Chondrocyte (in vitro differentiated cells): ENCODE measurements at places on chromosomes 12 and 14. TPM values are rescaled to one million over a fixed set of nuclear protein-coding genes. Genes with fewer than 3 reads are reported as not detected.

Gene RTL1
- 0.02 TPM in 1 of 3 replicates, not detected in the others for total RNA-seq

Gene LGALS3
- total RNA-seq: 53.5 to 56.2 TPM (median 54.1 TPM) in 3 replicates

Gene RD3L
- total RNA-seq: not detected in 3 replicates

Gene B4GALNT3
- total RNA-seq: 2.9 to 6.1 TPM (median 3.5 TPM) in 3 replicates

Gene SLC17A8
- total RNA-seq: not detected in 3 replicates

Gene OR4N5
- total RNA-seq: not detected in 3 replicates

Gene ZNF84
- total RNA-seq: 32.0 to 42.0 TPM (median 33.2 TPM) in 3 replicates

Gene CCDC196
- not detected in 3 replicates for total RNA-seq

Gene MIP
- not detected in 3 replicates for total RNA-seq

Gene LRP1-AS
- total RNA-seq: not detected in 3 replicates

Gene GPX2
- total RNA-seq: not detected in 3 replicates

Gene LMNTD1
- total RNA-seq: 0.75 TPM in 1 of 3 replicates, not detected in the others

Gene IQSEC3
- 0.41 TPM in 1 of 3 replicates, not detected in the others for total RNA-seq

Gene NEDD1
- 18.0 to 22.8 TPM (median 19.9 TPM) in 3 replicates for total RNA-seq

Gene NGB
- not detected in 3 replicates for total RNA-seq

Gene RFX4
- not detected in 3 replicates for total RNA-seq

Gene SERPINA12
- not detected in 3 replicates for total RNA-seq

Gene SLC38A6
- total RNA-seq: 24.7 to 45.7 TPM (median 26.0 TPM) in 3 replicates

Gene TCL1A
- not detected in 3 replicates for total RNA-seq

Gene PTHLH
- 1.1 to 1.8 TPM (median 1.3 TPM) in 3 replicates for total RNA-seq

Gene GALNT9
- total RNA-seq: 0.15 to 0.29 TPM in 2 of 3 replicates, not detected in the other

Gene SART3
- total RNA-seq: 33.8 to 36.6 TPM (median 34.8 TPM) in 3 replicates

Gene PRICKLE1
- 30.3 to 62.8 TPM (median 32.0 TPM) in 3 replicates for total RNA-seq

Gene ARHGEF40
- 86.1 to 144 TPM (median 90.4 TPM) in 3 replicates for total RNA-seq

Gene PLEKHG7
- not detected in 3 replicates for total RNA-seq

Gene OR6C2
- not detected in 3 replicates for total RNA-seq

Gene C12orf60
- total RNA-seq: 0.82 to 1.0 TPM (median 0.92 TPM) in 3 replicates

Gene PLA2G1B
- total RNA-seq: 0.42 to 1.1 TPM in 2 of 3 replicates, not detected in the other

Gene DAO
- not detected in 3 replicates for total RNA-seq

Gene MYO1H
- not detected in 3 replicates for total RNA-seq

Gene ACOT6
- not detected in 3 replicates for total RNA-seq

Gene BEST3
- total RNA-seq: 0.15 to 0.20 TPM in 2 of 3 replicates, not detected in the other

Gene SLC16A7
- 24.9 to 26.0 TPM (median 25.0 TPM) in 3 replicates for total RNA-seq

Gene AQP6
- not detected in 3 replicates for total RNA-seq

Gene KLRK1
- not detected in 3 replicates for total RNA-seq

Gene PPFIA2
- 0.46 to 0.68 TPM in 2 of 3 replicates, not detected in the other for total RNA-seq

Gene CCND2
- 128 to 158 TPM (median 129 TPM) in 3 replicates for total RNA-seq

Gene RHOF
- 9.6 to 14.1 TPM (median 10.8 TPM) in 3 replicates for total RNA-seq

Gene KLC1
- 188 to 226 TPM (median 190 TPM) in 3 replicates for total RNA-seq

Gene ARPC3
- total RNA-seq: 219 to 248 TPM (median 226 TPM) in 3 replicates

Gene OVCH1
- total RNA-seq: 0.20 to 0.89 TPM (median 0.72 TPM) in 3 replicates

Gene CMA1
- not detected in 3 replicates for total RNA-seq

Gene ANKRD33
- not detected in 3 replicates for total RNA-seq

Gene ASPG
- total RNA-seq: not detected in 3 replicates

Gene SDSL
- 8.4 to 9.4 TPM (median 8.7 TPM) in 3 replicates for total RNA-seq

Gene WNT1
- total RNA-seq: not detected in 3 replicates

Gene HCAR3
- not detected in 3 replicates for total RNA-seq

Gene GCH1
- 0.56 to 1.4 TPM (median 0.95 TPM) in 3 replicates for total RNA-seq

Gene NTN4
- 179 to 336 TPM (median 336 TPM) in 3 replicates for total RNA-seq

Gene TAS2R9
- total RNA-seq: 0.53 TPM in 1 of 3 replicates, not detected in the others

Gene FGD4
- total RNA-seq: 1.5 to 8.7 TPM (median 7.6 TPM) in 3 replicates

Gene STAC3
- 1.1 to 2.8 TPM (median 1.3 TPM) in 3 replicates for total RNA-seq

Gene CLEC6A
- not detected in 3 replicates for total RNA-seq

Gene BDKRB2
- 0.21 to 0.29 TPM (median 0.27 TPM) in 3 replicates for total RNA-seq

Gene FOS
- 116 to 175 TPM (median 152 TPM) in 3 replicates for total RNA-seq

Gene DCN
- 723 to 2,473 TPM (median 743 TPM) in 3 replicates for total RNA-seq

Gene ANO2
- total RNA-seq: 0.44 to 0.73 TPM (median 0.47 TPM) in 3 replicates

Gene PALS1
- total RNA-seq: 12.5 to 14.5 TPM (median 14.3 TPM) in 3 replicates

Gene TSPAN11
- total RNA-seq: 0.87 to 1.9 TPM (median 0.95 TPM) in 3 replicates

Gene SIX6
- not detected in 3 replicates for total RNA-seq
